Chondrocyte (in vitro differentiated cells): ENCODE measurements at places on chromosomes 7 and 10.

DNA sequence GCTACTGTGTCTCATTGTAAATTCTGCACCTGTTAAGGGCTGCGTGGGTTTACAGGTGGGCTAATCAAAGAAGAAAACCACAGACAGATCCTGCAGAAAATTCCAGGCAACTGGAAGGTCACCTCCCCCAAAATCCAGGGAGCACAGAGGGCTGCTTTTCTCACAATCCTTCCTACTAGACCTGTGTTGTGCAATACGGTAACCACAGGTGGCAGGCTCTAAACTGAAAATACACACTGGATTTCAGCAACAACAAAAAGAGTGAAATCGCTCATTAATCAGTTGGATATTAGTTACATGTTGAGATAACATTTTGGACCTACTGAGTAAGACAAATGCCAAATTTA, 83.2 kb downstream of the SLC16A9 start:
- no peak for DNase-seq

DNA sequence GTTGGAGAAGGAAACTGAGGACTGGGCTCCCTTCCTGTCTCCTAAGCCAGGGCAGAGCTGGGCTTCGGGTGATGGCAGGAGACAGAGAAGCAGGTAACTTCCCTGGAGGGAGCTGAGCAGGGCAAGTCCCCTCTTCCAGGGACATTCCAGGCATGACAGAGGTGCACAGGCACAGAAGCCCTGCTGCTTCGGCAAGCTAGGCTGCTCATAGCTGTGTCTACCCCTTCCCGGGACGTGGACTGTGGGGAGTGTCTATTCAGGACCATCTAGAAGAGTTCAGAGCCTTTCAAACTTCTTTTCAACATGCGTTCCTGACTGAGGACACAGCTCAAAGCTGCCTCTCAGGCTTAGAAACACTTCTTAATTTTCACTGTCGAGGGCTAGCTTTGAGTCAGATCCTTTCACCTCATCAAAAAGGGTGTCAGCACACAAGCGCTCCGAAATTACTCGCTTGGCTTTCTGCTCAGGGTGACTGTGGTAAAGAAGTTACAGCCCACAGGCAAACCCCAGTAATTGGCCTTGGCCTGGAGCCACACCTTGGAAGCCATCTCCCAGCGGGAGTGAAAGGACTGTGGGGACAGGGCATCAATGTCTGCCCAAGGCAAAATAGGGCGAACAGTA, 63.7 kb upstream of the STEAP1B start:
- no peak for DNase-seq

- DNase-seq = no peak
These were observed 28.2 kb downstream of the CUBN start for GRCh38 chr10:17101257-17101909.

DNA sequence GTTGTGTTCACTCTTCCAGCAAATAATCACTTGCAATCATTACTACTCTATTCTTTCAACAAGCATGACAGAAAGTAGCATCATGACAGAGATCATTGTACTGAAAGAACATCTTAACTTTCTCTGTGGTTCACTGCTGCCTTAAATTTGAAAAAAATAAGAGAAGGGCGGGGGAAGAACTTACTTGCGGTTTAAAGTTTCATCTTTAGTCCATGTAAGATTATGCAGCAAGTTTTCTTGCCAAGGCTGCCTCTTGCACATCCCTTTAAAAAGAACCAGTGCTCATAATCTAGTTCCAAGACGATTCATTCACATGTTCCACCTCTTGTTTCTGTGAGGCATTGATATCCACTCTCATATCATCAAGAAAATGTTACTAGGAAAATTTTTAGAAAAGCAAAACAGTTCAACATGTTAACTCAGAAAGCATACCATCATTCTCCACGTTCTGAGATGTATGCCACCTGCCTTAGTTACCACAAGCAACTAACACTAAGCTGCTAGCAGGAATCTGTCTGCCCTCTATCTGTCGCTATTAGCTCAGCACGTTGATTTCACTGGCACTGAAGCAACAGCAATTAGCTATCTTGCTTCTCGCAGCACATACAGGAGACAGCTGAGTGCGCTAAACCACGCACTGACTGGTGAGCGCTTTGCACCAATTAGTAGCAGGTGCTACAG, at the start of gene PCDH15:
PCDH15 (minus strand) TSS at position 491 of the 681 bp plus-strand sequence. CDS start 136,969 bp downstream, outside the sequence.
- DNase-seq = no peak

- no peak for DNase-seq
These were observed 1285.2 kb downstream of the GATA3 start for GRCh38 chr10:9339716-9340115.

DNA sequence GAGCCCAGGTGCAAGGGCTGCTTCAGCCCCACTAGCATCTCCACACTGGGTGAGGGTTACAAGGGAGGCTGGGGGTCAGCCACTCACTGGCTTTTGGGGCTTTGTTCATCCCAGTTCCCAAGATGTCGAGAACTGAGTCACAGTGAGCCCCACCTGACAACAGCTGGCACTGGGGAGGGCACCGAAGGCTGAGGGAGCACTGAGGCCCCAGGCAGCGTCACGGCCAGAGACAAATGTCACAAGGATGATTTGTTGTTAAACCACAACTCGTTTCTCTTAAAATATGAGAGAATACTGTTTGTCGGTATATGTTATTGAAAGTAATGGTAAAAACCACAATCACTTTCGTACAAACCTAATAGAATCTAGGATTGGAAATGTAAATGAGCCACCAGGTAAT, 219.9 kb downstream of the CELF2 start:
- no peak for DNase-seq
